ENCODE measurements at places on chromosomes 16 and 17.

DNA sequence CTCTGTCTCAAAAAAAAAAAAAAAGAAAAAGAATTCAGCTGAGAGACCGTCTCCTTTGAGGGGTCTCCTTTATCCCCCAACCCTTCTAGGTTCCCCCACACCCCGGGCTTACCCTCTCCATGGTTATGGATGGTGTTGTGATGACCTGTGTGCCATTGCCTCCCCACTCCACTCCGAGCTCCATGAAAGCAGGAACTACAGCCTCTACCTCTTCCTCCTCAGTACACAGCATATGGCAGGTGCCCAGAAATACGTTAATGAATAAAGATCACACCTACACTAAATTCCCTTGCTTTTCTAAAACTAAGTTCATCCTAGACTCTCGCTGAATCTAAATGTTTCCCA is 17.2 kb downstream of the COPRS start:
- DNase-seq = no peak

- DNase-seq = no peak
Measured at GRCh38 chr17:31753011-31753410, 106.0 kb downstream of the COPRS start.

DNA sequence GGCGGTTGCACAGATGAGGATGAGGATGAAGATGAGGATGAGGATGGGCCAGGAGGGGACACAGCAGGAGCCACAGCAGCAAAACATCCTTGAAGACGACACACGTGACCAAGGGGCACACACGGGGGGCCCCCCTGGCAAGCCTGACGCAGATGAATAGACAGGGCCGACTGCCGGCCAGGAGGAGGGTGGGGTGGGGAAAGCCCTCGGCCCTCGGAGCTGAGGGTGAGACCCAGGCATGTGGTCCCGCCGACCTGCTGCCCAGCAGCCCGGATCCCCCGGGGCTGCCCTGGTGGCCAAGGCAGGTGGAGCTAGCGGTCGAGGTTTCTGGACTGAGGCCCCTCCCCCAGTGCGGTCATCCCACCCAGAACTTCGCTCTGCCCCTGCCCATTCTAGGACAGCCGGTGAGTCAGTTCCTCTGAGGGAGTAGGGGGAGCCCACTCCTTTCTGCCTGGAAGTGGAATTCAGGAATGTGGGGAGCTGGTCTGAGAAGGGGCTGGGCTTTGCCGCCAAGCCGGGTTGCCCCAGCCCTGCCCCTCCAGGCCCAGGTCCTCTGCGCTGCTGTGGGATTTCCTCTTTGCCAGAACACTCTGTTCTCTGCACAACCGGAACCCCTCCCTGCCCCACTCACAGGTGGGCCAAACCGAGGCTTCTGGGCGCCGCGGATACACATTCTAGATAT is 9.9 kb downstream of the CYGB start:
- no peak for DNase-seq

- DNase-seq = peak; percentile 21
Measured at GRCh38 chr16:20901436-20902112, 1.0 kb downstream of the LYRM1 start.

Data from neuronal stem cell (in vitro differentiated cells).